Activated T-cell treated with anti-CD3 and anti-CD28 coated beads, Interleukin-2, amount 50 U/mL, for 72 hours (primary cell): ENCODE measurements at places on chromosomes 16 and 17. TPM values are rescaled to one million over a fixed set of nuclear protein-coding genes. Genes with fewer than 3 reads are reported as not detected.

DNA sequence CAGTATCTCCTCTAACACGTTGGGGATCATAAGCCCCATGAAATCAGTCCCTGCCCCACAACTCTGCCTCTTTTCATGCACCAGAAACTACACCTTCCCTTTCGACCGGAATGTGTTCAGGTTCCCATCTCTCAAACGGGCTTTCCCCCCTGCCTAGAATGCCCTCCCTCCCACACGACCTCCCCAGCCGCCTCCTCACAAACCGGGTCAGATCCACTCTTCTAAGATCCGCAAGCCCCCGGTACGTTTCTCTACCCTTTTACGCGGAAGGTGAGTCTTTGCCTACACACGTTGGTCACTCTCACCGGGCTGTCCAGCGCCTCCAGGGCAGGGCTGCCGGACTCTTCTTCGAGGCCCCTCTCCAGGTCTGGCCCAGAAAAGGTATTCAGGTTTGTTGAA is 708 bp downstream of the DHX33 start:
- H3K4me3 ChIP-seq, result peak overlapping the region; percentile 88
- H3K4me1 ChIP-seq, result peaks cover 47% of the 10 kb centered on the region
- peak overlapping the region; percentile 60 for H3K27ac ChIP-seq
- DNase-seq, result peak; percentile 14
- peaks cover 3% of the 10 kb centered on the region for H3K36me3 ChIP-seq

- H3K4me1 ChIP-seq, result peaks cover 21% of the 10 kb centered on the region
- no peak overlapping the region for H3K27ac ChIP-seq
- H3K36me3 ChIP-seq, result no peaks in the 10 kb centered on the region
- no peaks in the 10 kb centered on the region for H3K27me3 ChIP-seq
Measured at GRCh38 chr17:82062984-82063368, 2.6 kb downstream of the DUS1L start.

GRCh38 chr16:29784901-29785500 is 5.5 kb upstream of the KIF22 start:
- H3K27me3 ChIP-seq, result no peaks in the 10 kb centered on the region
- peak overlapping the region; percentile 77 for H3K4me3 ChIP-seq
- no peak overlapping the region for H3K27ac ChIP-seq
- H3K4me1 ChIP-seq, result peaks cover 27% of the 10 kb centered on the region
- no peaks in the 10 kb centered on the region for H3K36me3 ChIP-seq

- H3K27me3 ChIP-seq, result no peaks in the 10 kb centered on the region
- no peak overlapping the region for H3K27ac ChIP-seq
- no peaks in the 10 kb centered on the region for H3K36me3 ChIP-seq
- DNase-seq, result no peak
- no peaks in the 10 kb centered on the region for H3K4me1 ChIP-seq
Measured at GRCh38 chr17:68800751-68801150, 154.4 kb downstream of the ABCA8 start.

GRCh38 chr16:68283801-68284598 is 19.7 kb downstream of the SLC7A6 start:
- peak overlapping the region; percentile 95 for H3K27ac ChIP-seq
- H3K36me3 ChIP-seq, result peaks cover 39% of the 10 kb centered on the region
- peaks cover 96% of the 10 kb centered on the region for H3K4me1 ChIP-seq
- no peak for DNase-seq

DNA sequence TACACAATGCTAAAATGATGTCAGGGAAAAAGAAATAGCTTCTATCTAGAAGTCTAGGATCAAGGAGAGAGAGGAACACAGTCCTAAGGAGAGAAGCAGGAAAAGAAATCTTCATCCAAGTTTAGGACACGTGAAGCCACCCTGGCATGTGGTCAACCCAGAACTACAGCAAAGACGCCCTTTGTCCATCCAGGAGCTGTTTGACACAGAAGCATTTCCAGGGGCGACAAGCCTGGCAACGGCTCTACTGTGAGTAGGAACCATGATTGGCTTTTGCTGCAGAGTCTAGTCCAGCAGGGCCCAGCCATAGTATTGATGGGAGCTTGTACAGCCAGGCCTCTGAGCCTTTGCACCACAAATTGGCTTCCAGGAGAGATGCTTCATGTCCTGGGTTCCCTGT is 185.4 kb upstream of the RPL38 start:
- DNase-seq, result no peak
- H3K4me3 ChIP-seq, result no peak overlapping the region
- H3K27me3 ChIP-seq, result peaks cover 9% of the 10 kb centered on the region

- H3K27me3 ChIP-seq, result no peaks in the 10 kb centered on the region
- H3K36me3 ChIP-seq, result no peaks in the 10 kb centered on the region
- no peak overlapping the region for H3K4me3 ChIP-seq
- H3K27ac ChIP-seq, result no peak overlapping the region
- DNase-seq, result no peak
Measured at GRCh38 chr17:39747745-39748144, 10.0 kb downstream of the GRB7 start.

The SLC13A2 gene
- not detected for total RNA-seq

The SPNS2 gene
- total RNA-seq, result 1.1 TPM

The CLDN9 gene
- 0.14 TPM for total RNA-seq
